Dermis blood vessel endothelial cell (primary cell): ENCODE measurements at places on chromosomes 13 and 19. TPM values are rescaled to one million over a fixed set of nuclear protein-coding genes. Genes with fewer than 3 reads are reported as not detected.

TPTE2 gene
- not detected in 2 replicates for total RNA-seq

PLA2G4C gene
- total RNA-seq: 28.4 and 104 TPM in 2 replicates

DNA sequence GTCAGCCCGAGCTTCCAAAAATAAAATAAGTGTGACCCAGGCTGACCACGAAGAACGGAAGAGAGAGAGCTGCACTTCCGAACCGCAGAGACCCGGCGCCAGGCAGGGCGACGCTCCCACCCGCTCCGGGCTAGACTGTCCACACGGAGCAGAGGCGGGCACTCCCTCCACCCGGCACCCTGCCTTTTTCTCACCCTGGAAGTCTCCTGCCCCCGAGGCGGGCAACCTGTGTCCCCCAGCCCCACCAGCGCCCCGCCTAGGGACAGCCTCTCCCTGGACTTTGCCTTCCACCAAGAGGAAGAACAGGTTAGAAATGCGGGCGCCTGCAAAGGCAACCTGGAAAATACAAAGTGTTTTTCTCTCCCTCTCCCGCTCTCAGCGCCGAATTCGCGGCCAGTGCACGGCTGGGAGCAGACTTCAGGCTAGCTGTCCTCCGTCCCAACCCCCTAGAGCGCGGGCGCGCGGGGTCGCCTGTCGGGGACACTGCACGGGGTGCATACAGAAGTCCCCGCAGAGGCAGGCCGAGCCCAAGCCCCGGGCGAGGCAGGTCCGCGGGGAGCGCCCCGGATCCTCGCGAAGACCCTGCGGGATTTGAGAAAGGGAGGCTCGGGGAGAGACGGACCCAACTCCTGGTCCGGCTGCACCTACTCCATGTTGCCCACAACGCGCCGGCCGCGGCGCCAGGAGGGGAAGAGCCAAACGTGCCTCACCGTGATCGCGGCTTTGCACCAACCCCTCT lies 845 bp downstream of the SPRY2 start:
- DNase-seq: peak; percentile 64

DNA sequence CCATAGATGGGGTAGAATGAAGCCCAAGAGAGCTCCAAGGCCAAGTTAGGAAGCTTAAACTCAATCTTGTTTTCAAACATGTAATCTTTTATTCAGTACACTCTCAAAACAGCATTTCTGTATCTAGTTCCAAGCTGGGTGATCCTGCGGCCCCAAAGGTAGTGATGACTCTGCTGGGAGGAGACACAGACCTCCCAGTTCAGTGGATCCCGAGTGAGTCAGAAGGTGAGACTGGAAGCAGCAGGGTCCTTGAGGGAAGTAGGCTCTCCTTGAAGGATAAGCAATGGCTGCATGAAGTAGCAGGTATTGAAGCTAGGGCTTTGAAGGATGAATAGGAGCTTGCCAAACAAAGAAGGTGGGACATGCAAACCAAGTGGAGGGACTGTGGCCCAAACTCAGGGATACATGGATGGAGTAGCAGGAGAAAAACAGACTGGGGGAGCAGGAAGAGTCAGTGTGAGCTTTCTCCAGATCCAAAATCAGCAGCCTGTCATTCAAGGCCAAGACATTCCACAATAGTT lies 9.6 kb downstream of the TINCR start:
- DNase-seq: no peak

ZNF808 gene
- 23.3 and 31.1 TPM in 2 replicates for total RNA-seq

GRCh38 chr13:59545007-59545406 lies 618.7 kb downstream of the DIAPH3 start:
- no peak for DNase-seq

DNA sequence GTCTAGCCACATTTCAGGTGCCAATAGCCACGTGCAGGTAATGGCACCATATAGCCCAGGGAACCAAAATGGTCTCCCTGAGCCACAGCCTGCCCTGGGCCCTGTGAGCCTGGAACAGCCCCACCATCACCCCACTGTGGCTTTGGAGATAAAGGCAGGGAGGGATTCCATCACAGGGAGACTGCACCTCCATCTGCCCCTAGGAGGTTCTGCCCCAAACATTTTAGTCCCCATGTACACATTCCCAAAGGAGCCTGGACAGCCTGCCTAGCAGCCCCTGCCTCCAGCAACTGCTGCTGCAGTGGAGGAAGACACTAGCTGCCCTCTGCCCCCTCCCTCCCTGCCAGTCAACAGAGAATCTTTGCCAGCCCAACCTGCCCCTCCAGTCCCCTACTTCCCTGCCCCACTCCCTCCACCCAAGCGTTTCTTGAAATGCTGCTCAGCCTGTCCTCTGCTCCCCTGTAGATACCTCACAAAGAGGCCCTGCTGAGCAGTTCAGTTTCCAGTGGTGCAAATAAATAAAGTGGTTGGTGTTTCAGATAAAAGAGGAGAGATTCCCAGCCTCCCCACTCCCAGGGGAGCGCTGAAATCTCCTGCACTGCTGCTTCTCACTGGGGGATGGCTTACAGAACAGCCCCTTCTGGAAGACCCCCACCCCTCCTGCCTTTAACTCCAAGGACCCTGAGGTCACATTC lies 921.8 kb downstream of the UQCRFS1 start:
- no peak for DNase-seq

GRCh38 chr19:28210886-28211285 lies 1002.1 kb downstream of the UQCRFS1 start:
- DNase-seq: no peak

GJB6 gene
- not detected in 2 replicates for total RNA-seq

GRCh38 chr13:61989978-61990377 lies 574.3 kb upstream of the PCDH20 start:
- DNase-seq: no peak

DNA sequence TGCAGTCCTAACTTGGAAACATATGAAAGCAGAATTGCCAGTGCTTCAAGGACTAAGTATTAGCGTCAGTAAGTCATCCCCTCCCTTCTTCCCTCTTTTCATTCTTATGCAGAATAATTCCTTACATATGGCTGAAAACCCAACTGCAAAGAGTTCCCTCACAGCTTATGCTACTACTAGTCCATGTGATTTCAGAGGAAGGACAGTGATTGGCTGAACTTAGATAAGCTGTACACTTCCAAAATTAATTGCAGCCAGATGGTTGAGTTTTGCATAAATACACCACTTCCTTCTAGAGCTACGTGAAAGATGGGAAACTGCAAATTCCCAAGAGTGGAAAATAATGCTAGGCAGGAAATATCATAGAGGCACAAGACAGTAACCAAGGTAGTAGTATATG lies 730.4 kb downstream of the OLFM4 start:
- no peak for DNase-seq

KIR3DL2 gene
- total RNA-seq: not detected in 2 replicates

GRCh38 chr13:110593430-110594130 lies 21.8 kb upstream of the NAXD start:
- peak; percentile 78 for DNase-seq

MRPS31 gene
- 17.0 and 17.2 TPM in 2 replicates for total RNA-seq
